ENCODE measurements at places on chromosomes 3 and 15.

DNA sequence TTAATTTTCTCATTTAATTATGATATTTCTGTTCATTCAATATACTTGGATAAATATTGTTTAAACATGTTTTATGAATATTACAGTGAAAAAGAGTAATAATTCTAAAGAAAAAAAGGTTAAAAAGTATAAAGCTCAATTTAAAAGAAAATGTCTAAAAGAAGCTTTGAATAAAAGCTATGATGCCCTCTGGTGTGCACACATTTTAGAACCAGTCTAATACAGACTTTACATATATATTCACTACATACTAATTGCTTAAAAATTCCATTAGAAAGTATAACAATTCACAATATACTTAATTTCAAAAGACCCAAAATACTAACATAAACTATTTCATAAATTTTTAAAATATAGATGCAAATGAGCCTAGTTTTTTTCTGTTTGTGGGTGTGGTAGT is 909.1 kb upstream of the ROBO1 start:
- H3K4me3 ChIP-seq = no peak overlapping the region
- no peak overlapping the region for H3K27ac ChIP-seq
- peaks cover 52% of the 10 kb centered on the region for H3K27me3 ChIP-seq
- H3K4me1 ChIP-seq = no peaks in the 10 kb centered on the region

- H3K36me3 ChIP-seq = no peaks in the 10 kb centered on the region
- H3K27ac ChIP-seq = no peak overlapping the region
- peaks cover 5% of the 10 kb centered on the region for H3K4me1 ChIP-seq
- no peaks in the 10 kb centered on the region for H3K27me3 ChIP-seq
Observed at GRCh38 chr3:36525115-36525801, 145.0 kb downstream of the STAC start.

GRCh38 chr15:79849789-79850188 is 47.0 kb downstream of the MTHFS start:
- H3K27ac ChIP-seq = no peak overlapping the region
- peak; percentile 51 for DNase-seq
- no peak overlapping the region for H3K4me3 ChIP-seq
- H3K36me3 ChIP-seq = peaks cover 12% of the 10 kb centered on the region
- H3K4me1 ChIP-seq = peaks cover 8% of the 10 kb centered on the region

- H3K4me3 ChIP-seq = no peak overlapping the region
- H3K4me1 ChIP-seq = peaks cover 2% of the 10 kb centered on the region
Observed at GRCh38 chr3:126361211-126361610, 4.0 kb upstream of the KLF15 start.

DNA sequence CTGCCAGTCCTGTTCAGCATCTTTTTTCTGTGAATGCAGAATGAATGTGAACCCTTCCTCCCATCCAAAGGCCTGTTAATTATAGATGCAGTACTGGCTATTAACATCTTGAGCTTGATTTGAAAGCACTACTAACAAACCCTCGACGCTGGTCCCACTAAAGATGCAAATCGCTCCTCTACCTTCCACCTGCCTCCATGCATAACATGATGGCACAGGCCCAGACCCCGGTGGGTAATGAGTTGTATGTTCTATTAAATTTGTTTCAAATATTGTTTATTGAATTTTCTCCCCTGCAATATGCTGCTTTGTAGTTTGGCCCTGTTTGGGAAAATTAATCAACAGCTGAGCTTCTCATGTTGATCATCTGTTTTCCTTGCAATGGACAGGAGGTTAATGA is 69.3 kb downstream of the RAB11A start:
- no peak overlapping the region for H3K4me3 ChIP-seq
- H3K36me3 ChIP-seq = no peaks in the 10 kb centered on the region
- peaks cover 16% of the 10 kb centered on the region for H3K4me1 ChIP-seq
- no peak overlapping the region for H3K27ac ChIP-seq
- H3K27me3 ChIP-seq = no peaks in the 10 kb centered on the region

Data from MCF 10A (cell line).